ENCODE measurements at places on chromosomes 6 and 20.
A peak's percentile ranks its signal among the peaks of the same experiment; 100 is the strongest.

DNA sequence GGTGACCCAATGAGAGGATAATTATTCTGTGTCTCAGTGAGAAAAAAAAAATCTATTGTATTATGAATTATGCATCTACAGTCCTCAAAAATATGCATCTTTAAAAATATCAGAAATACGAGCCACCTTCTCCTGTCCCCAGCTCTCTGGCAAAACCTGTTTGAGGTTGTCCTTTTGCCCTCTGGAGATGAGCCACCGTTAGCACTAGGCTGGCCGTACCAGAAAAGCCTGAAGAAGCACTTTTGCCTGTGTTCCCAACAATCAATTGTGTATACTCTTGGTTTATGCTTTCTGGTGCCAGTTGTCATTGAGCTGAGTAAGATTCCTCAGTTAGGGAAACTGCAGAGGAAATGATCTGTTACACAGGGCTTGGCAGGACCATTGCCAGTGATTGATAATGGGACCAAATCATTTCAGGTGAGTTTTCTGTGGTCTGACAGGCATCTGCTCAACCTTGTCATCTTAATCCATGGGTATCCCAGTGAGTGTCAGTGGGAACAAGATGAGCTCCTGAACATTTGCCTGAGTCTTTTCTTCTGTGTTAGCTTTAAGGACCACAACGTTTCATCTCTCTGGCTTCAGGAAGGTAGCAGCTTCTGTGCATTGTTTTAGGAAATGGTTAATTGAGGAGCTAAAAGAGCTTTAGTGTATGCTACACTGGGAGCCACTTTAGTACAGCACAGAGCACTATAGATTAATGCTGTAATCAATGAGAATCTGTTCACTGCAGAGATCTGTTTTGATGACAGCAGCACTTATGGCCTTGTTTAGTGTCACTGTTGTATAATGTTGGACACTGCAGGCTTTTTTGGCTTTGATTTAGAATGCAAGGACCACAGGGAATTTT lies 330.1 kb downstream of the RIMS1 start:
- DNase-seq = no peak

- DNase-seq = peak; percentile 74
These were observed 46.4 kb downstream of the MOCS1 start for GRCh38 chr6:39887692-39888450.

DNA sequence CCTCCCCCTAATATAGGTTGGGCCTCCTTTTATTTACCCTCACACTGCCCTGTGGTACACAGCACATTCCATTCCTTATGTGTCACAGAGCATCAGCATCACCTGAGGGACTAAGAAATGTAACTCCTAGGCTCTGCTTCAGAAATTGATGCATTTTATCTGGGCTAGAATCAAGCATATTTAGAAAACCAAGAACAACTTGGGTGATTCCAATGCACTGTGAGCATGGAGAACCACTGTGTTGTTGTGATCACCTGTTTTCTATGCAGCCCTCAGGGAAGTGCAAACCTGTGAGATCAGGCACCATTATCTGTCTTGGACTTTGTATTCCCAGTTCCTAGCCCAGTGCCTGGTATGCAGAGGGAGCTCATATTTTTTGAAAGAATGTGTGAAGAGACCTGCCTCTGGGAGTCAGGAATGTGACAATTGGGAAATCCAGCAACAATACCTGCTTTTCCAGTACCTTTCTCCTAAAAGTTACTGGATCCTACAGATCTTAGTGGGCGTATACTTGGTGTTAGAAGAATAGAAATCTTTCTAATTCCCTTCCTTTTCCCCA lies 7.0 kb downstream of the KAT14 start:
- no peak for DNase-seq

DNA sequence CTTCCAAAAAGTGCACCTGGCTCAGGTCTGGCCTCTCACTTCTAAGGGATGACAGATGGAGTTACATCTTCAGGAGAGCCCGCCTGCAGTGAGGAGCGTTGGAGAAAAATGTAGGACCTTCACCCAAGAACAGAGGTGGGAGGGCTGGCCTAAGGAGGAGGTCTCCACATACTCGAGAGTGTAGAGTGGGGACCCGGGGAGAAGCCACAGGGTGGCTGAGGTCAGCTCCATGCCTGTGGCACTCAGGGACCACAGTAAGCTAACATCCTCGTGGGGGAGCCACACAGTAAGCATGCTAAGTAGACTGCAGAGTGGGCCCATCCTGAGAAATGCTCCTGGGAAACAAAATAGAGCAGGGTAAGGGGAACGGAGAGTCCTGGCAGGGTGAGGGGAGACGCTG lies 24.0 kb downstream of the AAR2 start:
- no peak for DNase-seq

DNA sequence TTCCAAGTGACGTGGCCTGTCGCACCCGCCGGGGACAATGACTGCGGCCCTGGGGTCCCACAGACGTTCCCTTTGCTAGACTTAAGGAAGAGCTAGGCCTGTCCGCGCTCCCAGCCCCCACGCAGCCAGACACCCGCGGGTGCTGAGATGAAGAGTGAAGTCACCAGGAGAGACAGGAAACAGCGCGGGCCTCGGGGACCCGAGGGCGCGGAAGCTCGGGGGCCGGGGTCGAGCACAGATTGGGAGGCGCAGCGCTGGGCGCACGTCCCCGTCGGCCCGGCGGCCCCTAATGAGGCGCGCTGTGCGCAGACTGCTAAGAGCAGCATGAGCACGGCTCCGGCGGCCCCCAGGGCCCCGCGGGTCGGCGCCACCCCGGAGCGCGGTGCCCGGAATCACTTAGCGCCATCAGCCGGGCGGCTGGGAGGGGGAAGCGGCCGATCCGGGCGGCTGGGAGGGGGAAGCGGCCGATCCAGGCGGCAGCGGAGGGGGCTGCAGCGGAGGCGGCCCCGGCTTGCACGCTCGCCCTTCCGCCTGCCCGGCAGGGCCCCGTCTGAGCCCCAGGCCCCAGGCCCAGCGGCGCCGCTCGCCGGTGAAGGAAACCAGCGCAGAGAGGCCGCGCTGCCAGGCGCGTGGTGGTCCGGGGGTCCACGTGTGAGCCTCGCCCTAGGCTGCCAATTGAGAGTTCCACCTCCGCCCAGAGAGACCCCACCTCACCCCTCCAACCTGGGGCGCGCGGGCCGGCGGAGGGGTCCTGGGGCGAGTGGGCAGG lies 8.3 kb upstream of the AVP start:
- no peak for DNase-seq

GRCh38 chr6:112502351-112503090 lies 155.4 kb downstream of the RFPL4B start:
- DNase-seq = no peak

DNA sequence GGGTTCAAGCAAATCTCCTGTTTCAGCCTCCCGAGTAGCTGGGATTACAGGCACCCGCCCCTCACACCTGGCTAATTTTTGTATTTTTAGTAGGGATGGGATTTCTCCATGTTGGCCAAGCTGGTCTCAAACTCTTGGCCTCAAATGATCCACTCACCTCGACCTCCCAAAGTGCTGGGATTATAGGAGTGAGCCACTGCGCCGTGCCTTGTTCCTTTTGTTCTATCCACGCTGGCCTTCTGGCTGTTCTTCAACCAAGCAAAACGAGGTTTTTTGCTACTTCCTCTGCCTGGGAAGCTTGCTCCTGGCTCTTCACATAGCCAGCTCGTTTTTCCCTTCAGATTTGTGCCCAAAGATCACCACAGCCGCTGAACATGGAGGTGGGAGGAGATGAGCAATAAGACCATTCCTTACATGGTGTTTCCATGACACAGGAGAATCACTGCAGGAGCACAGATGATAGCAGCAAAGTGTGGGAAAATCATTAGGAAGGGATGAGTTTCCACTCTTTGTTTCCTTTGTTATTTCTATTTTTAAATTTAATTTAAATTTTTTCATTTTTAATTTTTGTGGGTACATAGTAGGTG lies 201.0 kb upstream of the ZNF217 start:
- no peak for DNase-seq

DNA sequence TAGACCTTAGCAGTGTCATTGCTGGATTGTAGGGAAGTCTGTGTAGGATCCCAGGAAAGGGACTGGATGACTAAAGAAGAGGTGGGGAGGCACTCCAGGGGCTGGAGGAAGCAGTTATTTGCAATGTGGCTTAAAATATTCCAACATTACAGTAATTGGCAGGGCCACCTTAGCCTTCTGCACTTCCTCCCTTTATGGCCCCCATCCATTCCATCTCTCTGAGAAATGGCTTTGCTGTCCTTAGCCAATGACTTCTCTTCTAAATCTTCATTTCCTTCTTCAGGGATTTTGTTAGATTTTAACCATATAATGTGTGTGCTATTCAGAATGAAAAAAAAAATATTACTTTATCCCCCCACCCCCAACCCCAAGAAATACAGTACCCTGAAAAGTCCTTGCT lies 6.4 kb downstream of the ADGRF5 start:
- no peak for DNase-seq

DNA sequence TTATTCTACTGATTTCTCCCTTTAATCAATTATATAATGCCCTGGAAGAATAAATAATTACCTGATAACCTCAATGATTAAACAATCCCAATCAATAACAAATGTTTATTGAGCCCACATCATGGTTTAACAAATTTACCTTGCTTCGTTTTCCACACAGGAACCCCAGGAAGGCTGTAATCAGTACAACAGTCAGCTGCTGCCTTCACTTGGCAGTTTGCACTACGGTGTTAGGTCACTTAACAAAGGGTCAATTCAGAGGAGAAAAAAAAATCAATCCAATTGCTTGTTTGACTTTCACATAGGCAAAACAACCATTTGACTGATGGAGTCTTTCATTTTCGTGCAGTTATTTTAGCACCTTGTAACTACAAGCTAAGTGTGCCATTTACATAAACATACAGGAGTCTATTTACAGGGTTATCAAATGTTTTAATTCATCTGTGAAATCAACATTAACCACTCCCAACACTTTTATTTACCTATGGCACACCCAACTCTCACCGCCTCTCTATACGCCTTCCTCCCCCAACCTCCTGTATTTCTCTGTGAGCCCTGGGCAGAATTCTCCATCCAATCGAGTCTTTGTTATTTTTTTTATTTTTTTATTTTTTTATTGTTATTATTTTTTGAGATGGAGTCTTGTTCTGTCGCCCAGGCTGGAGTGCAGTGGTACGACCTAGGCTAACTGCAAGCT lies 140.4 kb upstream of the TAB2 start:
- DNase-seq = no peak

- peak; percentile 38 for DNase-seq
These were observed 18.6 kb downstream of the TAB2 start for GRCh38 chr6:149335924-149336608.

GRCh38 chr6:21885532-21886114 lies 292.1 kb downstream of the SOX4 start:
- DNase-seq = peak; percentile 68

GRCh38 chr20:2799688-2800520 lies 523 bp downstream of the CPXM1 start:
- no peak for DNase-seq

DNA sequence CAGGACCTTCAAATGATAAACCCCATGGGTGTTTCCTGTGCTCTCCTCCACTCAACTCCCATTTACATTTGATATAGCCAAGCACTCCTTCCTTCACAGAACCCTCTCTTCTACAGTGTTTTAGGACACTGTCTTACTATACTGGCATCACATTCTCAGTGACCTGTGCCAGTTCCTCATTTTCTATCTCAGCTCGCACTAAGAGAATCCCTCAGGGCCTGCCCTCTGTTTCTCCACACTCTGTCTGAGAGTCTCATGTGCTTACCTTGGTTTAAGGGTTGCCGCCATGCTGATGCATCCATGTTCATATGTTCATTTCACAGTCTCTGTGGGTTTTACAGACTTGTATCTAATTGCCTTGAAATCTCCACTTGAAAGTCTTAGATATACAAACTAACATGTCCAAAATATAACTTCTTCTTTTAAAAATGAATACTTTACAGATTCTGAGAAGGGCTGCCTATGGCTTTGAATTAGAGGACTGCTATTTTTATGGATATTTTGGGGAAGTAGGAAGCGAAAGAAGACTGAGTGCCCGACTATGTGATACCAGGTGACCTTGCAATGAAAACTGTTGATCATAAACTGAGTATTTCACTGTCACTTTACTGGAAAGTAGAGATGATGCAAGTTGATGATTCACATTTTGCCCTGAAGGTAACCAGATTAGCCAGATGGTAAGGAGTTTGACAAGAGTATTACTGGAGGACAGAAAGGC lies 153.1 kb upstream of the SIM1 start:
- DNase-seq = peak; percentile 34

GRCh38 chr20:51121901-51122412 lies 99.0 kb upstream of the KCNG1 start:
- DNase-seq = no peak

GRCh38 chr6:21589352-21590345 lies 3.9 kb upstream of the SOX4 start:
- DNase-seq = peak; percentile 63

DNA sequence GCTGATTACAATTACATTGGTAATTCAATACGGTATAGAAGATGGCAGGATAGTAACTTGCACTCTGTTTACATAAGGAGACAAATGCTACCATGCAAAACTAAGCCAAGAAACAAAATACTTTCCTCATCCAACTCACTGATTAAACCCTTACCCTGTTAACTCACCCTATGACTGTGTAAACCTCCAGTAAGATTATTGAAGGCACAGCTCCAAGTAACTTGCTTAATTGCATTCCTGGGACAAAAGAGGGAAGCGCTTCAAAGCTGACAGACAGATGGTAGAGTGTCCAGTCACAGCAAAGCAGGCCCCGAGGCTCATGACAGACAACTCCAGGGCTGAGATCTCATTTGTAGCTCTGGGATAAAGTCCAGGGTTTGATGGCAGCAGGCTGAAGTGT lies 6.9 kb upstream of the KIF16B start:
- DNase-seq = peak; percentile 94

GRCh38 chr6:114389111-114389510 lies 46.3 kb upstream of the HS3ST5 start:
- no peak for DNase-seq

DNA sequence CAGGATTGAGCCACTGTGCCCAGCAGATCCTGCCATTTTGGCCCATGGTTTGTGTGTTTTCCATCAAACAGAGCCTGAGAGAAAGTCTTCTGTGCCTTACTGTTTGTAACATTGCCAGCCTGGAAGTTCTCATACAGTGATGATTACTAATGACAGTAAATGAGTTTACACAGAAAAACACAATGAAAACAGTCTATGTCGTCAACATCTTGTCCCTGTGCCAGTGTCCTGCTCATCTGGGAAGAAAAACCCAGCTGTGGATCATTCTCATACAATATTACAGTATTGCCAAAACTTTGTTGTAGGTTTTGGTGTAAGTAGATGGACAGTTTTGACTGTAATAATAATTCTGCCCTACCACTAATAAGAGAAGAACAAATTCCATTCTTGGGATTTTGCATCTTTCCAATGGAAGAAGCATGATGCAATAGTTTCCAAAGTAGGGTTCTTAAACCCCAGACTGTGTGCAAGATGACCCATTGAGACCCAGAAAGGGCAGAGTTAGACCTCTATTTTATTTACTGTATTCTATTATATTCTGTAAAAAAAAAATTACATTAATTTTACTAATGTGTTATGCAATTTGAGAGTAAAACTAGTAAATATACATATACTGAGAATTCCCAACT lies 135.0 kb upstream of the JARID2 start:
- no peak for DNase-seq

DNA sequence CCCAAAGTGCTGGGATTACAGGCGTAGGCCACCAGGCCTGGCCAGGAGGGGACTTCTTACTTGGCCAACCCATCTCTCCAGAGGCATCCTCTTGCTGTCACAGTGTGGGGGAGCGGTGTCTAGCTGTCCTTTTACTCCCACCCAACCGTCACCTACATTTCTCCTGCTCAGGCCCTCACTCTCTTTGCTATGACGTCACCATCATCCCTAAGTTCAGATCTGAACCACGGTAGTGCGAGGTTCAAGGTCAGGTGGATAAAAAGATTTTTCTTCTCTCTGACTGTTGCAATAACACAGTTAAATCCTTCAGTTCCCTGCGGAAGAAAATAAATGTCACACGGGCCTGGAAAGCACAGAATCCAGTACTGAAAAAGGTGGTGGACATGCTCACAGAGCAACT lies 7.3 kb upstream of the RAET1L start:
- no peak for DNase-seq
